ENCODE measurements at places on chromosomes 16 and 17.

- DNase-seq: no peak
These were observed 89.8 kb downstream of the C16orf95 start for GRCh38 chr16:87227296-87227951.

- no peak for DNase-seq
These were observed 10.3 kb downstream of the MYCBPAP start for GRCh38 chr17:50518384-50519023.

DNA sequence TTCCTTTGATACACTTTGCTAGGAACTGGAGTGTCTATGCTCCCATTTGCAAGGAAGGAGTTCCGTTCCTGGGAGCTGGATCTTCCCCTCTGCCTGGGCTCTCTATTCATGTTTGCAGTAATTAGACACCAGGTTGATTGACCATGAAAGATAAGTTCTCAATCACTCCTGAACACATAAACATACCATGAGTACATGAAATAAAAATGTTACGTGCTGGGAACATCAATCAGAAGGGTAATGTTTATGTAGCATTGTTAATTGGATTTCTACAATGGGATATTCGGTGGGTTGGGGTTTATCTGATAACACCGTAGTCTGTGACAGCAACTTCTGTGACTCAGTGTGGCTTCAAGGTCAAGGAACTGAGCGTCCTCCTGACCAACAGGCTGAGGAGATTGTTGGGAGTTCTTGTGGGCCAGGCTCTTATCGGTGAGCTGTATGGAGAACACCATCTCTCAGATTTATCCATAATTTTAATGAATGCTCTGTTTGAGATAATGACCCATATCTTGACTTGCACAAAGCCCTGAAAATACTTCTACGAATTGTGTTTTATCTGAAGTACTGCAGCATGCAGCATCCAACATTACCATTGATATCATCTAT is 136.4 kb downstream of the NPIPB5 start:
- DNase-seq: no peak

DNA sequence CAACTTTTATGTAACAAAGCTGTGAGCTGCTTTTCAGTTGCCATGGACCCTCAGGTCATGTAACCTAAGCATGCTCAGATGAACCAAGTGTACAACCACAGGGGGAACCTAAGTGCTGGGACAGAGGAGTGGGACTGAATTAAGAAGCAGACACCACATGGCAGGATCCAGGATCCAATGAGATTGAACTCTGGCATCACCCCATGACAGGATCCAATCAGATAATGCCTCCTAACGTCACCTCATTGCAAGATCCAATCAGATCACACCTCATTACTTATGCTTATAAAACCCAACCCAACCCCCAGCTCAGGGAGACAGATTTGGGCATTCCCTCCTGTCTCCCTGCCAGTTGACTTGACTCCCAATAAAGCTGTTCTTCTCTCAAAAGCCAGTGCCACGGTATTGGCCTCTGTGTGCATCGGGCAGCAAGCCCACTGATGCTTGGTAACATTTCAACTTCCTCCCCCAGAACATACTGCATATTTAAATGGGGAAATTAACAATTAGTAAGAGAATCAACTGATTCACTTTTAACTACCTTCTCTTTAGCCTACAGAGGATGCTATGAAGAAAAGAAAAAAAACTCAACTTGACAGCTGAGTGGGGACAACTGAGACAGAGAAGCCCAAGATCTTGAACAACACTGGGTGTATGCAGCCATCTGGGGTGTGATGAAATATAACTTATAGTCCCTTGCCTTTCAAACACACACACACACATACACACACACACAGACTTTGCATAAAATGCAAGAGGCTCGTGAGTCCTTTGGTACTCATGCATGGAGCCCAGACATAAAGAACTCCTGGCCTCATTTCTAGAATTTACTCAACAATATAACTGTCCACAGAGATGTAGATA is 148.4 kb downstream of the SLC39A11 start:
- DNase-seq: no peak

GRCh38 chr16:13994239-13995106 is 74.5 kb downstream of the ERCC4 start:
- no peak for DNase-seq

DNA sequence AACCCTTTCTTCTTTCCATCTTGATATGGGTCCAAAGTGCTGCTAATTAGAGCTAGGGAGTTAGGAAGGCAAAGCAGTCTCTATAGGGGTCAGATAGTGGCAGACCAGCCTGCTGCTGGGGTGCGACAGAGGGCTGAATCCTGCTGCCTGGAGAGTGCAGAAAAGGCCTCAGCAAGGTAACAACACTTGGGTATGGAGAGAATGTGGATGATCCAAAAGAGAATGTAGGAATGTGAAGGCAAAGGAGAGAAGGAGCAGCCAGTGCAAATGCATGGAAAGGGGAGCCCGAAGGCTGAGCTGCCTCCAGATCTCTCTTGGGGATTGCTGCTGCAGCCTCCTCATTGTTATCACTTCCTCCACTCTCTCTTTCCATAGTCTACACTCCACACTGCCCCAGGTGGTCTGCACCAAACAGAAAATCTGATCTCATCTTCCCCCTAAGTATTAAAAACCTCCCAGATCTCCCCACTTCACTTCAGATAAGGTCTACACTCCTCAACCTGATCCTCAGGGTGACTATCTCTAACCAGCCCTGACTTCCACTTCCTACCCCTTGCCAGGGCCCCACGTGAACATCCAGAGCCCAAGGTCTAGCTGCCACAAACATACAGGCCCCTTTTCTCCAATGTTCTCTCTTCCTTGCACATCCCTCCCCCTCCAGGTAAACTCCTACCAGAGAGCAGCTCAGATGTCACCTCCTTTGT is 28.8 kb downstream of the TOM1L2 start:
- DNase-seq: no peak

DNA sequence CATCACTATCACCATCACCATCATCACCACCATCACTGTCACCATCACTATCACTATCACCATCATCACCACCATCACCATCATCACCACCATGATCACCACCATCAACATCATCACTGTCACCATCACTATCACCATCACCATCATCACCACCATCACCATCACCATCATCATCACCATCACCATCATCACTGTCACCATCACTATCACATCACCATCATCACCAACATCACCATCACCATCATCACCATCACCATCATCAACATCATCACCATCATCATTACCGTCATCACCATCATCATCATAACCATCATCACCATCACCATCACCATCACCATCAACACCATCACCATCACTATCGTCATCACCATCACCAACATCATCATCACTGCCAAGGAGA is 273.8 kb downstream of the FOXL1 start:
- DNase-seq: no peak

GRCh38 chr16:5557966-5558365 is 460.4 kb upstream of the EEF2KMT start:
- DNase-seq: no peak

GRCh38 chr17:19656851-19657581 is 8.5 kb downstream of the ALDH3A2 start:
- no peak for DNase-seq

- no peak for DNase-seq
These were observed 202.2 kb upstream of the CACNG5 start for GRCh38 chr17:66632731-66633130.

DNA sequence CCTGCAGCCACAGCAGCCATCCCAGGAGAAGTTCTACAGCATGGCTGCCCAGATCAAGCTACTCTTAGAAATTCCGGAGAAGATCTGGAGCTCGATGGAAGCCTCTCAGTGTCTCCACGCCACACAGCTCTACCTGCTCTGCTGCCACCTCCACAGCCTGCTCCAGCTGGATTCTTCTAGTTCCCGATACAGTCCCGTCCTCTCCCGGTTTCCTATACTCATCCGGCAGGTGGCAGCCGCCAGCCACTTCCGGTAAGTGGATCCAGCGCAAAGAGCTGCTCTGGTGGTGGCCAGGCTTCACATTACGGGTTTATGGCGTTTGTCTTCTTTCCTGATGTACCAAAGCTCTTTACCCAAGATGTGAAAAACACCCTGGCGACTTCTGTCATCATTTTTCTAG is 3.6 kb downstream of the COG1 start:
- no peak for DNase-seq

DNA sequence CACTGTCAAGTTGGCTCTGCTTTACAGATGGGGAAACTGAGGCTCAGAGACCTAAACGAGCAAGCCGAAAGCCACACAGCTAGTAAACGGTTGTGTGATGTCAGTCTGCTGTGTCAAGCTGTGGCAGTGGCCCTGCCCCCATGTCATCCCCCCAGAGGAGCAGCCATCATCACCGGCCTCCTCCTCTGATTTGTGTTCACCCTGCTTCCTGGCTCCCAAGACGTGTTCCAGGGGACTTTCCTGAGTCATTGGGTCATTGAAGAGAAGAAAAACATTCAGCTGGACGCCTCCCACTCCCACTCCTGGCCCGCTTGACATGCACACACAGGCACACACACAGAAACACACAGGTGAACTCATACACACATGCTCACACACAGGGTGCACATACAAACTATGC is 54.0 kb upstream of the CIBAR2 start:
- DNase-seq: no peak

GRCh38 chr17:7294614-7295153 is at the start of gene YBX2:
YBX2 (minus strand) TSS chr17:7294639; CDS start chr17:7294500, 139 bp downstream.
- DNase-seq: peak; percentile 42

DNA sequence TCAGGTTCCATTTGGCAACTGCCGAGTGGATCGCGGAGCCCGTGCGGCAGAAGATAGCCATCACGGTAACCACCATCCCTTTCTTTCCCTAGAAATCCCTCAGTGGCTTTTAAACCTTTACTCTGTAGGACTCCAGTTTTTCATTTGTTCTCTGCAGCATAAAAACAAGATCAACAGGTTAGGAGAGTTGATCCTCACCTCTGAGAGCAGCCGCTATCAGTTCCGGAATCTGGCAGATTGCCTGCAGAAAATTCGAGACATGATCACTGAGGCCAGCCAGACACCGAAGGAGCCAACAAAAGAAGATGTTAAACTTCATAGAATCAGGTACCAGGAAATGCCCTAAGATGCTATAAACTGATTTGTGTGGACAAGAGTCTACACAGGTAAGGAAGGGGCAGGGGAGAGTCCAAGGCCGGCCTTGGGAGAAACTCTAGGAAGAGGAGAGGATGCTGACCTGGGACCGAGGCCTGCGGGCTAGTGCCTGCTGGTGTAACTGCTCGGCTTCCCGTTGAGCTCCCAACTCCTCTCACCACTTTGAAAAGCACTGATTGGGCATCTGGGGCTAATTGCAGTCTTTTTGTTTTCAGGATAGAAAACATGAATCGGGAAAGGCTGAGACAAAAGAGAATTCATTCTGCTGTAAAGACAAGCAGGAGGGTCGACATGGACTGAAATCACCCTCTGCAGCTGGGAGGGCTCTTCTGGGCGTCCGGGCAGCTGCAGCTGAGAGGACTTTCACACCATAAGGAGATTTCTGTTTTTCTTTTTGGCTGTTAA is 8.1 kb downstream of the MRPL58 start:
- DNase-seq: no peak

GRCh38 chr16:67432506-67432890 is 1.6 kb downstream of the HSD11B2 start:
- no peak for DNase-seq

DNA sequence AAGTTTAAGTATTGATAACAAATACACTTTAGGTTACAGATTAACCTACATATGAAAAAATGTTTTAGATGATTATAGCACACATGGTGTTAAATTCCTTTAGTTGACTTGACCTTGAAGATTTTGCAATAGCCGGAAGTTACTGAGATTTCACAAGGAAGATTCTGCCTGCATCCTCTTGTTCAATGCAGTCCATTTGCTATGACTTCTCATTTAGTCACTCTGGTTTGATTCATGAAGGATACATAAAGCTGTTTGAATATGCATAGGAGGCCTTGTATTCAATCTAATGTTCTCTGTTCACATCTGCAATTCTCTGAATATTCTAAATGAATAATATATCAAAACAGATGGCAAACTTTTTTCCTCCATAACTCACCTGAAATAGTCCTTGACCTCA is 870.2 kb upstream of the GOT2 start:
- no peak for DNase-seq

DNA sequence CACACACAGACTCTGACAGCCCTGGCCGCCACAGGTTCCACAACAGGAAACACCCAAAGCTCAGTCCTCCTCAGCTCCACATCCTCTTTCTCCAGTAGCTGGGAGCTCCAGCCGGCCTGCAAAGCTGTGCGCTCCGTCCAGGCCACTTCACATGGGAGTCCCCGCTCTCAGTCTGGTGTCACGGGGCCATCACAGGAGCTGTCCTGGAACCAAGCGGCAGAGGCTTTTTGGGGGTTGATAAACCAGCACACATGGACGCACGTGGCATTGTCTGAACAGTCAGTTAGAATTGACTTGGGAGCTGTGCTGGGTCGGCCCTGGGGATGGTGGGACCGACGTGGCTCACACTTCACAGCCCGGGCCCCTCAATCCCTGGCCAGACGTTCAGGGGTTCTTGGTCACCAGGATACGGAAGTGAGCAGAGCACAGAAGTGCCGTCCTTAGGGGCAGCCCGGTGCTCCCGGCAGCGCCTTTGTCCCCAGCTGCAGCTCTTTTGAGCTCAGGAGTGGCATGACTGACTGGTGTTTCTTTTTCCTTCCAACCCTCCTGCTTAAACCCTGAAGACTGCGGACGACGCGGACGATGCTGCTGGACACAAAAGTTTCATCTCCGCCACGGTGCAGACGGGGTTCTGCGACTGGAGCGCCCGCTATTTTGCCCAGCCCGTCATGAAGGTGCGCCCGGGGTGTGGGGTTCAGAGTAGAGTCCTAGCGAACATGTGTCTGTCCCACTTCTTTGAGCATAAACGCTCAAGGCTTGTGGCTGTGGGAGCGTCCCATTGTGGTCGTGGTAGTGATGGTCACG is 66.6 kb upstream of the CHMP6 start:
- DNase-seq: no peak

DNA sequence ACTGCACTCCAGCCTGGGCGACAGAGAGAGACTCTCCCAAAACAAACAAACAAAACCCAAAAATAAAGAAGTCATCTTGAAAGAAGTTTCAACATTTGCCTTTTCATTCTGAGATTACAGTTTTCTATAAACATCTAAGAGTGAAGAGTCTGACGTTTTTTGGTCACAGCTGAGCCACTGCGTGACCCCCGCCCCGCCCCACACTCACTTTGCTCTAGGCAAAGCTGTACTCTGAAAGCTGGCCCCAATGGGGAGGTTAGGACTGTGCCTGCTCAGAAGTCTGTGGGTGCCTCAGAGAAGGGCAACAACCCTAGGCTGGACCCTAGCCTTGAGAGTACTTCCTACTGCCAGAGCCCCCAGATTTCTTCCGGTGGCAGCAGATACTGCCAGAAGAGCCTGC is 19.3 kb downstream of the CYB5D2 start:
- DNase-seq: no peak
